ENCODE measurements at places on chromosomes 5 and 9.

- no peak for DNase-seq
Measured at GRCh38 chr5:569868-570361, 42.2 kb upstream of the CEP72 start.

- no peak for DNase-seq
Measured at GRCh38 chr9:95890594-95890993, 15.1 kb downstream of the ERCC6L2 start.

- no peak for DNase-seq
Measured at GRCh38 chr5:32572778-32573480, 12.4 kb upstream of the SUB1 start.

DNA sequence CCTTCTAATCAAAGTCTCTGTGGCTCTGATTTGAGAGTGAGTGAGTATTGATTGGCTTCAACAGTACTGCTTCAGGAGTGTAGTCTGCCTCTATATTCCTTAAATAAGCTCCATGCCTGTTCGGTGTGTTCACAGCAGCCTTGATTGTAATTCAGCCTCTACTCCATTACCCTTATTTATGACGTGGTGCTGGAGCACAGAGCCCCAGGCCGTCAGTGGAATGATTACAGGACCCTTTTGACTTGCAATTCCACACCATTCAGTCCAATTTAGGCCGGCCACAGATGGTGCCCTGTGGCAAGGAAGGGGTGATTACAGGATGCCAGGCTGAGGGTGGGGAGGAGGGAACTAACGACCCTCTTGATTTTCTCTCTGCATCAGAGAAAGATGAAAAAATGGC lies 110.3 kb downstream of the ASTN2 start:
- no peak for DNase-seq

GRCh38 chr5:96433066-96433447 lies at the start of gene PCSK1:
TSS of gene PCSK1 (minus strand) at chr5:96433248. CDS start at chr5:96433042, 206 bp downstream.
- DNase-seq: no peak

DNA sequence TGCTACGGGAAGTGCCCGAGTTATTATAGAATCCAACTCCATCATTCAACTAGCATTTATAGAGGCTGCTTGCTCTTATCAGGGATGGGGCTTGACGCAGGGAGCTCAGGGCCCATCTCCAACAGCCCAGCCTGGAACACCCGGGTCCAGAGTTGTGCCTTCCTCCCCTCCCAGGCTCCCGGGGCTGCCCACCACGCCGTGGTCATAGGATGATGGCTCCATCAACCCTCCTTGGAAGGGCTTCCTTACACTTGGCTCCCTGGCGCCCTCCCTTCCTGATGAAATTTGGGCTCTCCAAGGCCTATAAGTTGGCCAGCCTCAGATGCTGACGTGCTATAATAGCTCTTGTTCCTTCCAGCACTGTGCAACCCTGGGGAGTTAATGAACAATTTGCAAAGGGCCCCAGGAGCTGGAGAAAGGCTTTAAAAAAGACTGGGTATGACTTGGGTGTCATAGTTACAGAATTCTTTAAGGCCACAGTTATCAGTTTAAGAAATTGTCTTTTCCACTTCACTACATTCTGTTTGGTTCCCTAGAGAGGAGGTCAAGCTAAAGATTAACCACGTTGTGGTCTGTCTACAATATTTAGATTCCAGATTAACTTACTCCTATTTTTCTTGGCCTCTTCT lies 42.5 kb upstream of the GADD45G start:
- DNase-seq: no peak
